Choroid plexus epithelial cell (primary cell): ENCODE measurements at places on chromosomes 6 and 20.

DNA sequence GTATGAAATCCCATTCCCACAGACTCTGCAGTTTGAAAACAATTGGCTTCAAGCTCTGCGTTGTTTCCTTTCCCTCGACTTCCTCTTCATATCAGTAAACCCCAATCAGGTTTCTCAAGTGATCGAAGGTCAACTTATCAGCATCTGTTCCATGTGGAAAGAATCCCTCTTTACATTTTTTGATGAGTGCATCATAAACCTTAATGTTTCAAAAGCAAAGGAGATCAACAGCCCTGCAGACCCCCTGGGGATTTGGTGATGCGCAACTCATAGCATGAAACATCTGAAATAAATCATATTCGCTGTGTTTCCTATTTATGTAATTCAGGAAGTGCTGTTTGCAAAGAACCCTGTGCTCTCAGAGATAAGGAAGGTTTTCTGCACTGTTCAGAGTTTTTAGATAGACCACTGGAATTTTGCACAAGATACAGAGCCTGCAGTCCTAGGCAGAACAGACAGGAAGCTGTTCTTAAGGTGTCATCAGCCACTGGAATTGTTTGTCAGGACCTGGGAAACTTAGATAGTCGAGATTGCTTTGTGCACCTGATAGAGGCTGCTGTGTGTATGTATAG lies 216.0 kb downstream of the HIVEP2 start:
- DNase-seq: peak; percentile 93

DNA sequence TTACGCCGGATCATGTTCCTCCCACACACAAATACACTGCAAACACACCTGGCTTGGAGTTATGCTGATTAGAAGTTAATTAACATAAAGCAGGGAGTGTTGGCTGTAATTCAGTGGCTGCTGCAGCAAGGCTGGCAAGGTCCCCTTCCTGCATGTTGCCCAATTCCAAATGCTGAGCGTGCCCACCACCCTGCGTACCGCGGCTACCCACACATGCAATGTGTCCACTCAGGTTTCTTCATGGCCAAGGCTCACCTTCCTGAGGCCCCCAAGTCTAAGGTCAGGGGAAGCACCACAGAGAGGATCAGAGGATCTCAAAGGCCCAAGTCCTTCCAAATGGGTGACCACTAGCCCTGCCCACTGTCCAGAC lies 11.6 kb upstream of the PRND start:
- no peak for DNase-seq

GRCh38 chr6:45850378-45851033 lies 165.2 kb downstream of the CLIC5 start:
- peak; percentile 26 for DNase-seq

DNA sequence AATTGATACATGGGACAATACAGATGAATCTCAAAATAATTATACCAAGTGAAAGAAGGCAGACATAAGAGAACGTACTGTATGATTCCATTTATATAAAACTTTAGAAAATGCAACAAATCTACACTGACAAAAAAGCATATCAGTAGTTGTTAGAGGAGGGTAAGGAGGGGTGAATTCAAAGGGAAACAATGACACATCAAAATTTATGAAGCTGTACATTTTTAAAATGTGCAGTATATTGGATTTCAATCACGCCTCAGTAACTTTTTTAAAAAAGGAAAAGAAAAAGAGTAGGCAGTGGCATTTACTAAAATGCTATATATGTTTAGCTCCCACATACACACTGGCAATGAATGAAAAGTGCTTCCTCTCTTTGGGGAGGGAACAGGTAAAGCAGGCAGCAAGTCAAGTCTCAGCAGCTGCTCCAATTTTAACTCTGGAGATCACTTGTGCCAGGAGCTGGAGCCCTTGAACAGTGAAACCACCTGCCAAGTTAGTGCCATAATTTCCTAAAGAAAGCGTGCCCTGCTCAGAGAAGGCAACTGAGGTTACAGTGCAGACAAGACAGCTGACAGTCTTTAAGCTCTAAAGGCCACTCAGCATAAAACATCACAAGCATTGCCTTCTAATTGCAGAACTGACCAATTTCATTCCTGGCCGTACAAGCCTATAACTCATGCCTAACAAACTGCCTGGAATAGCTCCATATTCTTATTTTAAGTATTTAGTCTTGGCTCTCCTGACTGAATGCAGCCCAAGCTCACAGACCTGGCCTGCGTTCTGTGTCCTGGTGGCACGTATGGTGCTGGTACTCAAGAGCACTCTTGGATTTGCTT lies 10.9 kb downstream of the FKBP1A start:
- no peak for DNase-seq

DNA sequence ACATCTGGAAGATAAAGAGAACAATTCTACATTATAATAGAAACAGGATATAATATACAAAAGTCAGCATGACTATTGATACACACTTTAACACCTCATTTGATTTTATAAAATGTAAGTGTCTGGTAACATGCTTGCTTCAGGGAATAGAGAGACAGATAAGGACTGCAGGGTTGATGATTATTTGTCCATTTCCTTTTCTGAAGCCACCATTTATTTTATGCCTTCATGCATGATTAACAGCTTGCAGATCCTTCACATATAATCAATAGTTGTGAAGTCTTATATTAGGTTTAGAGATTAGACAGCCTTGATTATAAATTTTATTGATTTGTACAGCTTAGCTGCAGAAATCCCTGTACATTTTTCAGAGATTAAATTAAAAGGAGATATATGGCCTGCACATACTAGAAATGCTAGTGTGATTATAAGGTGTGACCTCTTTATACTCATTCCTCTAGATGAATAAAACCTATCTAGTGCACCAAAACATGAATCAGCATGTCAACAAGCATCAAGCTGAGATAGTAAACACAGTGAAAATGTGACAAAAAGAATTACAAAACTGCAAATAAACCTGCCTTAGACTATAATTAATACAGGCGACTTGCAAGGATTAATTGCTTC lies 198.8 kb upstream of the THEMIS start:
- DNase-seq: no peak

DNA sequence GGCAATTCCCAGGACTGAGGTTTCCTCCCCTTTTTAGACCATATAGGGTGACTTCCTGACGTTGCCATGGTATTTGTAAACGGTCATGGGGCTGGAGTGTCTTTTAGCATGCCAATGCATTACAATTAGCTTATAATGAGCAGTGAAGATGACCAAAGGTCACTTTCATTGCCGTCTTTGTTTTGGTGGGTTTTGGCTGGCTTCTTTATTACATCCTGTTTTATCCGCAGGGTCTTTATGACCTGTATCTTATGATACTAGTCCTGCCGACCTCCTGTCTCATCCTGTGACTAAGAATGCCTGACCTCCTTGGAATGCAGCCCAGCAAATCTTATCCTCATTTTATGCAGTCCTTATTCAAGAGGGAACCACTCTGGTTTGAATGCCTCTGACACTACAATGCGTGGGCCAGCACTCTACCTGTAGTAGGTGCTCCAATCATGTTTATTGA lies 190.1 kb downstream of the KCNQ5 start:
- DNase-seq: peak; percentile 30

DNA sequence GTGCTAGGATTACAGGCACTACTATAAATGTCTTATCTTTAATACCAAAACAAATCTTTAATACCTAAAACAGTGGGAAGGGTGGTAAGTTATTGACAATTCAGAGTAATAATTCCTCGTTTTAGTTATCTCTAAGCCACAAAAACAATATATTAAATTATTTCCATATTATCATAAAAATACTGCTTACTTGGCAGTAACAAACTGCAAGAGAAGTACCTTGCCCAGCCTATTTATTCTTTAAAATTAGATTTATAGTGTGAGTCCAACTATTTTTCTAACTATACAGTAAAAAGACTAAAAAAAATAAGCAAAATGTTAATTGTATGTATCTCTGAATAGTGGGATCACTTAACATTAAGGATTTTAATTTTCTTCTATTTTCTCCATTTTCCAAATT lies 123.2 kb downstream of the HACE1 start:
- DNase-seq: no peak

DNA sequence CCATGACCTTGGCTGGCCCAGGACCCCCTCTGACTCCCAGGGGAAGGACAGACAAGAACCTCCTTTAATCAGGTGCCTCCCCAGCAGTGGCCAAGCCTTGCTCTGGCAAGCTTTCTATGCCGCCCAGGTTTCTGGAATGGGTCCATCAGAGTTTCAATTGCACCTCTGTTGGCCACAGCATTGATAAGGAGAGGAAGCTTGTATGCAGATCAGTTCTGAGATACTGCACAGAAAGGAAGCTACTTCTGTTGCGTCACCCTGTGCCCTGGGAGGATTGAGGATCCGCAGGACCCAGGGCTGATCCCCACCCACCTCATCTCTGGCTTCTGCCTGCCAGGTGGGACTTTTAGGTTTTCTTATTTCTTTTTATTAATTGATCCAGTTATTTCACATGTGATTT lies 167.2 kb downstream of the TFAP2C start:
- DNase-seq: no peak

GRCh38 chr6:56348578-56348977 lies 101.2 kb upstream of the COL21A1 start:
- DNase-seq: no peak

DNA sequence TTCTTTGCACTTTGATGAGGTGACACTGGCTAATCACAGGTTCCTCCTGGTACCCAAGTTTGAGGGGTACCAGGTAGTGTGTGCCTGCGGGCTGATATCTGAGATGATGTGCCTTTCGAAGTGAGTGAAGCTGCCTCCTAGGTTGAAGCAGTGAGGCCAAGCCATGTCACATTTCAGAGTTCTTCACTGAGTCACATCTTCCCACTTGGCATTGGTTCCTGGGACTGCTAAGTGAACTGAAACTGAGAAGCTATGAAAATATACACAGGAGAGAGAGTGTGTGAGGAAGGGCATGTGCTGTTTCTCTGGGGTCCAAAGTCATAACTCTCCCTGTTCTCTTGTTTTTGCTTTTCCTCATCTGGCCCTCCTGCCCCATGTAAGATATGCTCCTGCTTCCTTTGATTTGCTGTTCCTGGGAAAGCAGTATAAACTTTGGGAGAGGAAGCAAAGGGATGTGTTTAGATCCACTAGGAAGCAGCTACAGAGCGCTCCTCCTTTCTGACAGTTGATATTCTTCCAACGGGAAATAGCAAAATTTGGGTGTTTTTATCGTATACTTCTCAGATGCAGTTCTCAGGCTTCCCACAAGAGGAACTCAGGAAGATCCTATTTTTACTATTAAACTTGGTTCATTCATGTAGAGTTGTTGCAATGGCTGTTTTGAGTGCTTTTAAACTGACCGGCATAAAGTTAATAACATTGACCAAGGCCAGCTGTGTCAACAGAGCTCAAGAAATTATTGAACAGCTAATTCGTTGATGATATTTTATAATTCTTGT lies 153.7 kb downstream of the MOXD1 start:
- peak; percentile 51 for DNase-seq

GRCh38 chr6:118935978-118936703 lies 1.2 kb upstream of the MCM9 start:
- no peak for DNase-seq

DNA sequence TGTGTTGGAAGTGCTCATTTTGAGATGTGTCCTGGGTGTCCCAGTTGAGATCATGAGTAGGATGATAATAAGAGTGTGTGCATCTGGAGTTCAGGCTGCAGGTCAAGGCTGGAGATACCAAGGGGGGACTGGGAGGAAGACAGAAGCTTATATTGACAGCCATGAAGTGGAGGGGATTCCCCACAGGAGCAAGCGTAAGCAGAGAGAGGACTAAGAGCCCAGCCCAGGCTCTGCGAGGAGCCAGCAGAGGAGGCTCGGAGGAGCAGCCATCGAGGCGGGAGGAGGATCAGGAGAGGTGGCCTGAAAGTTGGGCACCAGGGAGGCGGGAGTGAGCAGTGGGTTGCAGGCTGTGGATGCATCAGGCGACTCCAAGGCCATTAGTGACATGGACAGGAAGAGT lies 116.2 kb downstream of the SLC24A3 start:
- DNase-seq: no peak

DNA sequence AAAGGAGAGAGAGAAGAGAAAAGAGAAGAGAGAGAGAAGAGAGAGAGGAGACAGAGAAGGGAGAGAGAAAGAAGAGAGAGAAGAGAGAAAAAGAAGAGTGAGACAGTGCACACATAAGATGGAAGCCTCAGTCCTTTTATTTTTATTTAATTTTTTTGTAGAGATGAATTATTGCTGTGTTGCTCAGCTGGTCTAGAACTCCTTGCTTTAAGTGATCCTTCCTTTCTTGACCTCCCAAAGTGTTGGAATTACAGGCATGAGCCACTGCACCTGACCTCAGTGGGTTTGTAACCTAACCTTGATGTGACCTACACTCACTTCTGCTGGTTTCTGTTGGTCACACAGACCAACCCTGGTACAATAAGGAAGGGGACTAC lies 6.3 kb upstream of the CD40 start:
- DNase-seq: no peak

DNA sequence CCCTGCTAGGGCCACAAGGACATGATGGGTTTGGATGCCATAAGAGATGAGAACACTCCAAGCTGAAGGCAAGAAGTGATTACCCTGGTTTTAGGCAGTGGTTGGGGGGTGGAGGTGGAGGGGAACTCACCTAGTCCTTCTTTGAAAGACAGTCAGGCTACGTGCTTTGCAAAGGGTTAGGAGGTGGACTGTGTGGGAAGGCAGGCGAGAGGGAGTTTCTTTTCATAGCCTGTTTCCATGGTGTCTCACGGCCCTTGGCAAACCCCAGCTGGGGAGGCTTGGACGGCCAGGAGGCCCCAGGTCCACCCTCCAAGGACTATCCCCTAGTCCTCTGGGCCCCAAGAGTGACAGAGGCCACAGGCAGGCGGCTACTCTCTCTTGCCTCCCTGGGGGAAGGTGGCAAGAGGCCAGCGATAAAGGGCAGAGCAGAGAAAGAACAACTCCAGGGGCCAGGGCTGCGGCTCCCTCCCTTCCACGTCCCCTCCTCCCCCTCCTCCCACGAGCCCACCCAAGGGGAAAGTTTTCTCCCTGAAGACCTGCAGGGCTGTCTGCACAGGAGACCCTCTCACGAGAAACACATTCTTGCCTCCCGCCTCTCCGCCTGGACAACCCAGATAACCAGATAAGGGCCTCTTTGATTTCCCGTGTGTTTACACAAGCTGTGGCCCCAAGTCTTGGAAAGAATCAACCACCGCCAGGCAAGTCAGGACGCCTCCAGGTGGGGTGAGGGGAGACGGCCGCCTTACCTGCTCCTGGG lies 74.4 kb downstream of the NOL4L start:
- peak; percentile 70 for DNase-seq

GRCh38 chr6:86609549-86610388 lies 327.6 kb upstream of the HTR1E start:
- no peak for DNase-seq

DNA sequence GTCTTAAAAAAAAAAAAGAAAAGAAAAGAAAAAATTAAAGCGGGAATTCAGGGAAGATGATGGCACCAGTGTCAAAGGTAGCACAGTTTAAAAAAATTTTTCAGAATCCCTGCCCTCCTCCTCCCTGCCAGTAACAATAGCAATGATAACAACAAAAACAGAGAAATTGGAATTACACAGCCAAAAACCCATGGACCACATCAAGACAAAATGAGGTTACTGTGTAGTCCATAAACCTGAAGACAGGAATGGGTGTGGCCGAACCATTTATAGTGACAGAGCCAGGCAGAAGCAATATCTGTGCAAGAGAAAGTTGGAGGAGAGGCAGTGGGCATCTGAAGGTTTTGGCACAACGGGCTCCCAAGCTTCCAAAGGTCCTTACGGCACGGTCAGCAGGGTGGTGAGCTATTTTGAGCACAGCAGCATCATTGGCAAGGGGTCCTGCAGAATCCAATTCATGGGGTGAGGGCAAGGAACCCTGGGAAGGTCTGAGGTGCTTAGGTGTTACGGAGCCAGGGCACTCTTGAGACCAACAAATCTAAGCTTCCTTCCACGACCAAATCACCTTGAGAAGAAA lies 202.3 kb downstream of the GMPR start:
- no peak for DNase-seq
